ENCODE measurements at places on chromosomes 7 and 10.

DNA sequence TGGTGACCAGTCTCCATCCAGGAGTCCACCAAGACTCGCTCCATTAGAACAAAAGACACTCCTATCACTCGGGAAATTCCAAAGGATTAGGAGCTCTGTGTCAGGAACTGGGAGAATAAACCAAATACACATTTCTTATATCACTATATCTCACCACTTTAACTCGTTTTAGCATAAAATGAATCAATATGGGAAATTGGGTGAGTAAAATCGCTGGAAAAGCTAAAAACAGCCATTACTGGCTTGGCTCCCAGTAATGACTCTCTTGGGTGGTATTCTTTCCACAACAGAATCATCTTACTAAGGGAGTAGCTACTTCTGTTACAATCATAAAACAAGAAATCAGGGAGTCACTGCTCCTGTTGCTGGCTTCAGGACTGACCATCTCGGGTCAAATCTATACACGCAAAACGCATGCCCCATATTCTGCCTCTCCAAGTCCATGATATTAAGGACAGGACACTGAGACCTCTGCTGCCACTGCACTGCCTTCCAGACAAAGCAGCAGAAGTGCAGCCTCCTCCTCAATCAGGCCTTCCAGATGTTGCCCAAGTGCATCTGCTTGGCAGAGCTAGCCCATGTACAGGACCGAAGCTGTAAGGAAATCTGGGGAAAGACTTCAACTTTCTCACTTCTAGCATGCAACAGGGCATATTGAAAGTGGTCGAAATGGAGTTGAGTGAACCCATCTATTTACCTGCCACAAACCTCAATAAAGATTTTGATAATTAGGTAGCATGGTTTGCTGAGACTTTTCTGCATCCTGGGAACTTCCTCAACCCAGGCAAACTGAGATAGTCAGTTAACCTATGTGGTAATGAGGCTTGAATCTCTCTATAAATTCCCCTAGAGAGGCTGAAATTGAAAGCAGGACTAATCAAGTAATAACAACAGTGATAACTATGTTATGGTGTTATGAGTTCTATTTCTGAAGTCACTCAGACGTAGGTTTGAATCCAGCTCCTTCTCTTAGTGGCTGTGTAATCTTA is 14.4 kb upstream of the PANK1 start:
- peak; percentile 94 for ATAC-seq

DNA sequence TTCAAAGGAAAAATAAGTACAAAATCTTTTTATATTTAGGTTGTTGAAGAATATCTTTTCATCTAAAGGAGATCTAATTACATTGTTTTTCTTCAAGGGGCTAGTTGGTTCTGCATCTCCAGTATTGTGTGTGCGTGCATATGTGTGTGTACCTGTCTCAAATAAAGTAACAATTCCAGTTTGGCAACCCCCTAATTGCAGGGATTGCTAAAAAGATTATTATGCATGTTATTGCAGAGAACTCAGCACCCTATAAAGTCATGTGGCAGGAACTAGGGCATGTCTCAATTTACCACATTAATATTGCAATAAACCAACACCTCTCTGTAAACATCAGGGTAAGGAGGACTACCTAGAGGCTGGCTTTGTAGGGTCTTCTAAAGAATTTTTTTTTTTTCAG is 37.0 kb downstream of the MRPS33 start:
- ATAC-seq = no peak

DNA sequence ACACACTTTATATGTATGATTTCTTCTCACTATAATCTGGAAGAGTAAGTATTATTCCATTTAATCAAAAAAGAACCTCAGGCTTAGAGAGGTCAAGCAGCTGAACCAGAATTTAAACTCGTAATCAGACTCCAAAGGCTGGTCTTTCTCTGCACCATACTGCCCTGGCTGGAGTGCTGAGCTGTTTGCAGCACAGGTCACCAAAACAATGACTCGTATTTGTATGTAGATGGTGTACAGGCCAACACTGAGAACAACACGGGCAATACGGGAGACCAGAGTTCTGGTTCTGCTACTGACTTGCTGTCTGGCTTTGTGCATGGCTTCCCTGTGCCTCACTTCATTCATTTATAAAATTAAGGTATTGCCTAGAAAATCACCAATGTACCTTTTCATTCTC is 57.9 kb downstream of the CDCA7L start:
- no peak for ATAC-seq

GRCh38 chr10:82397854-82398253 is 522.9 kb downstream of the NRG3 start:
- ATAC-seq = no peak

- no peak for ATAC-seq
These were observed 558.9 kb upstream of the MBL2 start for GRCh38 chr10:53331460-53331859.

GRCh38 chr7:99456288-99456687 is 9.7 kb downstream of the ATP5MF start:
- no peak for ATAC-seq

DNA sequence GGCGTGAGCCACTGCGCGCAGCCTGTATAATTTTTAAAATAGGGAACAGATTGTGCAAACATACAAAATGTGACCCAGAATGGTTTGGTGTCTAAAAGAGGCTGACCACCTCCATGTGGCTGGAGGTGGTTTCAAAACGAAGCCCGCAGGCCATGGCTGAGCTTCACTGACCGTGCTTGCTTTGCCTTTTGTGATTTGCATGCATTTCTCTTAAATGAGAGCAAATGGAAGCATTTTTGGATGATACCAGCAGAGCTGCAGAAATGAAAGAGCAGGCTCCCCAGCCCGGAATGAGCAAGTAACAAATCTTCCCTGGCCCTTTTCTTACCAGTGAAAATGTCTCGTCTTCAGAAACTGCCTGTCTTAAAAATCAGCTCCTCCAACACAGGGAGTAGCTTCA is 239.9 kb downstream of the CAMK1D start:
- no peak for ATAC-seq

GRCh38 chr10:123272171-123272570 is 118.0 kb downstream of the BUB3 start:
- ATAC-seq = no peak

DNA sequence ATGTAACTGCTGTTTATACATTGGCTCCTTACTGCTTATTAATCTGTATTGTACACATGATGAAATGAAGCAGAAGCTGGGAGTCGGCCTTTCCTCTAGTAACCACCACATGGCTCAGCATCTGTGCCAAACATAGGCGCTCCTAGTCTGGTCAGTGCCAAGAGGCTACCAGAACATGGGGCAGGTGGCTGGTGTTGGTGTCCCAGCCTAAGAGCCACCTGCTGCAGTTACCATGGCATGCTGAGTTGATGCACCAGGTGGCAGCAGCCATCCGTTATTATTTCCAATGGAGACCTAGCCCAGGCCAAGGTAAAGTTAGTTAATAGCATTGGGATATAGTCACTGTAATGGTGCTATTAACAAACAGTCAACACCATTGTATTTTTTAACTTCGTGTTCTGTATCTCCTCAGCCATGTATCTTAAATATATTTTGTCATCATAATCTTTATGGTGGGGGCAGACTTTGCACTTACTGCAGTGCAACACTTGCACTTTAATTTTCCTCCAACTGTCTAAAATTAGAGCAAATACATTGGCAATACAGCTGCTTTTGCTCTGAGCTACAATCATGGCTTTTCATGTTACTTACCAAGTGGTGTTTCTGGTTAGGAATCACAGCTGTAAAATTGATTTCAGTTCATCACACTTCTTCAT is 33.1 kb downstream of the HBP1 start:
- peak; percentile 93 for ATAC-seq

- ATAC-seq = no peak
These were observed 157.8 kb downstream of the SNX10 start for GRCh38 chr7:26449175-26450165.

DNA sequence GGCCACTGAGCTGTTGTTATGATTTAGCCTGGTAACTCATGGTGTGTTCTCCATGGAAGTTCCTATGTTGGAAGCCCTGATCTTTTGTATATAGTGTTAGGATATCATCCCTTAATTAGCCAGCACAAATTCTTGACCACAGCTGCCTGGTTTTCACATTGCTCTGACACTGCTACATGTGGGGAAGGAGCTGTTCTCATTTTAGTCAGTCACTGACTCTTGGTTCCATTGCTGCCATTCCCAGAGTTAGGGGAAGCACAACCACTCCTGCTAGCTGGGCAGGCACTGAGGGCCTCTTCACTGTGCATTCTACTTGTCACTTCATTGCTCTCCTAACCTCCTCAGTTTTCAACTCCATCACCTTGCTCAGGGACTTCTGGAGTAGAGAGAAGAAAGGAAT is 98.4 kb upstream of the GJD4 start:
- no peak for ATAC-seq

- no peak for ATAC-seq
These were observed 119.7 kb downstream of the FGFR2 start for GRCh38 chr10:121478556-121478955.

DNA sequence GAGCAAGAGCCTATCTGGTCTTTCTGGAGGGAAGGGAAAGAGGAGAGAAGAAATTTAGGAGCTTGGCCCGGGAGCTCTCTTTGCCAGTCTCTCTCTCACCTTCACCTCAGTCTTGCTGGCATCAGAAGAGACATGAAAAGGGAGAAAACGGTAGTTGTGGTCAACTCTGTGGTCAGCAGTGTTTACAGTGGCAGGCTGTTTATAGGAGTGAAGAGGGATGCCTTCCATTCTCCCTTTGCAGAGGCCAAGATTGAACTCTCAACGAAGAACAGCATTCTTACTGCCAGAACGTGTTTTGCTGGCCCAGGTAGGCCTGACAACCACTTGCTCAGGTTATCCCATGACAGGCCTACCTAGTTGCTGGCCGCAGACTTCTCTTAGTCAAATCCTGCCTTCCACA is 133.3 kb downstream of the CCDC3 start:
- ATAC-seq = no peak

GRCh38 chr10:116654816-116655215 is 34.1 kb downstream of the PNLIPRP2 start:
- ATAC-seq = peak; percentile 40

GRCh38 chr10:44370731-44371248 is 14.1 kb downstream of the CXCL12 start:
- no peak for ATAC-seq

- peak; percentile 65 for ATAC-seq
These were observed 621.2 kb downstream of the SDK1 start for GRCh38 chr7:3922175-3922635.

- ATAC-seq = no peak
These were observed 55.9 kb downstream of the ETV1 start for GRCh38 chr7:13933536-13933935.

DNA sequence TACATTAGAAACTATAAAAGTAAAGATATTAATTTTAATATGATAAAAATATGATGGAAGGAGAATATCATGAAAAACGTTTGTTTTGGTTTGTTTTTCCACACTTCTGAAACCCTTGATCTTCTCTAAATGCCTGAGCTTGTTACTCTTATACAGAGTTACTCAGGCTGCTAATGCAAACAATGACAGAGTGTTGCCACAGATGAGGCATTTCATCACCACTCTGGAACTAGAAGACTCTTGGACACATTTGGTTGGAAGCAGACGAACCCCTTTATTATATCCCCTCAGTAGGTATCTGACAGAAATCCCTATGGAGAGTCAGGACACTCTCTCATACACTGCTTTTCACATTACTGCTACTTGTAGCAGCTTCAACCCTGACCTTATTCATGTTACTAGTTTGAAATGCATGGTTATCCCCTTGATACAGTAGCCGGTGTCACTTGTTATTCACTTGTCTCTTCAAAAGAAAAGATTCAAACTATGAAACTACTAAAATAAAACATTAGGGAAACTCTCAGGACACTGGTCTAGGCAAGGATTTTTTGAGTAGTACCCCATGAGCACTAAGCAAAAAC is 66.9 kb downstream of the SEMA3C start:
- ATAC-seq = peak; percentile 42

DNA sequence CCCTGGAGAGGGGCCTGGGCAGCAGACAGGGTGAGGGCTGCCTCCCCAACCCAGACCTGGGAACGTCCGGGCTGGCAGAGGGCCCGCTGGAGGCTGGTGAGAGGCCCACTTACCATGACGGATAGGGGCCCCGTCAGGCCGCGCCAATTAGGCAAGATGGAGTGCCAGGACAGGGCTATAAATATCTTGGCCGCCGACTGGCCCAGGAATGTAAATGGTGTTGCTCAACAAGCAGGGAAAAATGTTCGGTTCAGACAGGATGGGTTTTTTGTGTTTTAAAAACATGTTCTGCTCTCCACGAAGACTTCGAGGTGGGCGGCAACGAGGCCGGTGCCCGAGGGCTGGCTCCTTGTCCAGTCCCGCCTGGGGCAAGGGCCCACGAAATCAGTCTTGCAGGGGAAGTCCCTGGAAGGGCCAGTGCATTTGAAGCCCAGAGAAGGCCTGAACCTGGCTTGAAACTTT is 35.8 kb upstream of the ELN start:
- peak; percentile 72 for ATAC-seq

GRCh38 chr7:156257904-156258303 is 382.7 kb upstream of the RNF32 start:
- ATAC-seq = no peak

DNA sequence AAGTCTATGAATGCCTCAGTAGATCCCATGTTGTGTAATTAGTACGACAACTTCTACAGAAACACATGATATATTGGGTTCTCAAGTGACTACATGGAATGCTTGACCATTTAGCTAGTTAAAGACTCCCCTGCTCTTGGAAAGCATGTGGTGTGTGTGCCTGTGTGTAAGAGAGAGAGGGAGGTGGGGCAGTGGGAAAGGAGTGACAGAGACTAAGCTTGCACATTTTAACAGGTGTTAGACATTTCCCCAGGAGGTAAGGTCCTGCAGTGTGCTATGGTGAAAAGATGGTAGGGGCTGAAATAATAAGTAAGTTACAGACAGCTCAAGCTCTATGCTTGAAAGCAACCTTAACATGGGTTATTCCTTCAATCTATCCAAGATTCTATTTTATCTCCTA is 241.7 kb upstream of the GHITM start:
- no peak for ATAC-seq

DNA sequence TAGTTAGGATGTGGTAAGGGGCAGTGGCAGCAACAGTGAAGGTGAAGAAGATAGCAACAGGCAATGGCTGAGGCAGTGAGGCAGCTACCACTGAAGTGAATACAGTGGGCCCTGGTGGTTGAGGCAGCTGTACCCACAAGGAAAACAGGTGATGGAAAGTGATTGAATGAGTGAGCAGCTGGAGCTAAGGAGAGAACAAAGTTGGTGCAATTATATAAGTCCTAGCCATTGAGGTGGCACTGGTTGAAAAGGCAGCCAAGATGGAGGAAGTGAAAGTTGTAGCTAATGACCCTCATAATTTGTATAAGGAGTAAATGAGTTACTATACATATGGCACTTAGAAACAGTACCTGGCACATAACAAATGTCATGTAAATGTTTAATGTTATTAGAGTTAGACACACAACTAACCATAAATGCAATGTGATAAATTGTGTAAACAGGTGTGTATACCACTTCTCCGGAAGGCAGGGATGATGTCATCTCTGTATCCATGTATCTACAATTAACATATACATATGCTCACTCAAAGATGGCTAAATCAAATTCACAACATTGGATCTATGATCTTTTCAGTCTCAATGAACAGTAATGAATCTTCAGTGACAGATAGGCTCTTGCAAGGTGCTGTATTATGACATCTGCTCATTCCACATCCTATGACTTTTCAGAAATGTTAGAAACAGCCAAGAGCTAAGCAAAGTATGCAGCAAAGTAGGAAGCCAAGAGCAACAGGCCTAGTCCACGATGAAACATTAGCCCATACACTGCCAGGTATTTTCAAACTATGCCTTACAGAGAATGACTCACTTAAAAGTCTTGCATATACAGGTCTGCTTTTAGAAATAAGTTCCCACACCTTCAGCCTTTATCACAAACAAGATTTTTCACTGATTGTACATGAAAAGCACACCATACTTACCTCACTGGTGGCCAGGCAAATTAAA is 10.7 kb downstream of the XPNPEP1 start:
- ATAC-seq = peak; percentile 79

GRCh38 chr7:12567015-12567414 is 3.5 kb upstream of the SCIN start:
- no peak for ATAC-seq

Measured in SK-N-SH treated with all-trans-retinoic acid at 6 μM for 48 hours (cell line).